Naive thymus-derived CD4-positive, alpha-beta T cell (primary cell): ENCODE measurements at places on chromosomes 5 and 9. TPM values are rescaled to one million over a fixed set of nuclear protein-coding genes. Genes with fewer than 3 reads are reported as not detected.

The ANKRD33B gene
- 0.30 TPM for total RNA-seq

The SLCO4C1 gene
- 3.7 TPM for total RNA-seq

The GKAP1 gene
- 16.2 TPM for total RNA-seq

The FOXD1 gene
- total RNA-seq: not detected

The PCDHB12 gene
- total RNA-seq: not detected

The RHOBTB3 gene
- 0.24 and 0.89 TPM in 2 replicates for total RNA-seq

The PCDHB4 gene
- not detected in 2 replicates for total RNA-seq

The LPAR1 gene
- total RNA-seq: 0.45 TPM

The SMIM33 gene
- 0.99 and 1.2 TPM in 2 replicates for total RNA-seq

The MRPL50 gene
- 22.5 TPM for total RNA-seq

The TERT gene
- 0.87 TPM for total RNA-seq

The FGD3 gene
- 139 and 141 TPM in 2 replicates for total RNA-seq

The PDCD1LG2 gene
- 0.21 TPM for total RNA-seq

The GADD45G gene
- 0.59 TPM for total RNA-seq

The INVS gene
- 20.7 TPM for total RNA-seq

The IL4 gene
- not detected for total RNA-seq

The NEK6 gene
- 2.3 TPM for total RNA-seq

The SREK1 gene
- 85.8 TPM for total RNA-seq

The SAXO1 gene
- not detected in 2 replicates for total RNA-seq

The FPGS gene
- 123 TPM for total RNA-seq

The CPEB4 gene
- total RNA-seq: 24.7 TPM

The CCNO gene
- not detected for total RNA-seq

The PPP2R2B gene
- total RNA-seq: 2.8 TPM

The ENG gene
- 11.2 TPM for total RNA-seq

The DBH gene
- 0.19 TPM for total RNA-seq

The EXOSC3 gene
- total RNA-seq: 39.7 TPM

The FRRS1L gene
- total RNA-seq: not detected

The UBAC1 gene
- 31.2 TPM for total RNA-seq

The TRIM7 gene
- total RNA-seq: 6.1 TPM

The FBXO10 gene
- 1.1 TPM for total RNA-seq

The CDH6 gene
- total RNA-seq: not detected

The POLR3G gene
- total RNA-seq: 0.95 TPM

The CDH9 gene
- not detected for total RNA-seq

The LECT2 gene
- not detected for total RNA-seq

The TAF11L5 gene
- total RNA-seq: not detected

The SAP30L gene
- total RNA-seq: 43.8 TPM

The F2RL2 gene
- not detected in 2 replicates for total RNA-seq

The CMBL gene
- 0.22 TPM for total RNA-seq

The OCLN gene
- total RNA-seq: 0.36 and 0.44 TPM in 2 replicates

The UNC5A gene
- not detected for total RNA-seq

The CAMK4 gene
- total RNA-seq: 136 TPM

The XRCC4 gene
- 4.7 TPM for total RNA-seq

The PCDH12 gene
- total RNA-seq: not detected

The CDC20B gene
- total RNA-seq: not detected

The DOCK2 gene
- 345 TPM for total RNA-seq

The AHRR gene
- 22.0 and 23.5 TPM in 2 replicates for total RNA-seq

The KIF12 gene
- not detected in 2 replicates for total RNA-seq

The TTC33 gene
- 14.1 TPM for total RNA-seq
